ENCODE measurements at places on chromosomes 7 and 10.

- no peak overlapping the region for H3K4me3 ChIP-seq
- H3K4me1 ChIP-seq = no peaks in the 10 kb centered on the region
- H3K36me3 ChIP-seq = no peaks in the 10 kb centered on the region
- DNase-seq = no peak
- H3K27me3 ChIP-seq = peaks cover 6% of the 10 kb centered on the region
Observed at GRCh38 chr10:78774999-78775711, 293.6 kb upstream of the ZMIZ1 start.

GRCh38 chr7:107902381-107902780 lies 11.4 kb downstream of the DLD start:
- no peak overlapping the region for H3K4me3 ChIP-seq
- H3K27ac ChIP-seq = no peak overlapping the region
- peaks cover under 1% of the 10 kb centered on the region for H3K4me1 ChIP-seq
- H3K27me3 ChIP-seq = no peaks in the 10 kb centered on the region
- H3K36me3 ChIP-seq = peaks cover 6% of the 10 kb centered on the region
- no peak for DNase-seq

GRCh38 chr10:17965649-17966235 lies 14.0 kb downstream of the SLC39A12 start:
- H3K27me3 ChIP-seq = no peaks in the 10 kb centered on the region
- no peaks in the 10 kb centered on the region for H3K36me3 ChIP-seq
- no peak overlapping the region for H3K27ac ChIP-seq
- no peaks in the 10 kb centered on the region for H3K4me1 ChIP-seq
- no peak overlapping the region for H3K4me3 ChIP-seq
- DNase-seq = no peak

DNA sequence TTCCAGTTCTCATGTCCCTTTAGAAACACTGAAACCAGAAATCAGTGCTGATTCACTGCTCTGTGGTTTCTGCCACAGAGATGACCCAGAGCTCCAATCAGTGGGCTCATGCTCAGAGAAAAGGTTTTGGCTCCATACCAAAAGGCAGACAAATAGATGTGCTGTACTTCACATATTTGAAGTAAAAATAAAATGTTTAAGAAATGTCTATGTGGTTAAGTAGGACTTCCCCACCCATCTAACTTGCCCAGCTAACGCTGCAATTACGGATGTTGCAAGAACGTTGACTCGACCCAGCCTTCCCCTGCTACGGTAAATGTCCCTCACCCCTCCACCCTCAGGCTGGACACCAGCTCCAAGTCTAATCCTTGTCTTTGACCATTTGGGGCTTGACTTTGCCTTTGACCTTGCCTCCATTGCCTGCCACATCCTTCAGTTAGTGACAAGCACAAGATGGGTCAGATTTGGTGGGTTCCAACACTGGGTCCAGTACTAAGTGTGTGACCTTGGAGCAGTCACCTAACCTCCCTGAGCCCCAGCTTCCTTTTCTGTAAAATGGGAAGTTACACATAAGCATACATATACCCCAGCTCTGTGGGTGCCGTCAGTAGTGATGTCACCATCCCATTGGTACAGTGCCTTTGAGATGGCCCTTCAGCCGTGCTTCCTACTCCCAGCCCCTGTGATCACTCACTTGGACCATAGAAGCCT lies 95.8 kb downstream of the CHST15 start:
- peaks cover 35% of the 10 kb centered on the region for H3K4me1 ChIP-seq
- H3K36me3 ChIP-seq = no peaks in the 10 kb centered on the region
- peaks cover 28% of the 10 kb centered on the region for H3K27me3 ChIP-seq
- H3K27ac ChIP-seq = peak overlapping the region; percentile 62
- no peak overlapping the region for H3K4me3 ChIP-seq

DNA sequence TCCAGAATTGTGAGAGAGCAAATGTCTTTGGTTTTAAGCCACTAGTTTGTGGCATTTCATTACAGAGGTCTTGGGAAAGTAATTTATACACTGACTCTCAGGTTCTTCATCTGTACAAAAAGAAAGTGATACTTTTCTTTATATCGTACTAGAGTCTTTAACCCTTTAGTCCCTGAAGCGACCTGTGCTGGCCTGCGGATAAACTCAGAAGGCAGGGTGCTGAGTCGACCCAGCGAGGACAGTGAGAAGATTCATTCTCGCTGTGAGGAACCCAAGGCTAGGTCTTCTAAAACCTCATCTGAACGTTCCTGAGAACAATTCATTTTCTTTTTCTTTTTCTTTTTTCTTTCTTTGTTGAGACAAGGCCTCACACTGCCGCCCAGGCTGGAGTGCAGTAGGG lies 514.2 kb upstream of the MGMT start:
- no peak overlapping the region for H3K4me3 ChIP-seq
- H3K27ac ChIP-seq = no peak overlapping the region
- no peaks in the 10 kb centered on the region for H3K4me1 ChIP-seq

DNA sequence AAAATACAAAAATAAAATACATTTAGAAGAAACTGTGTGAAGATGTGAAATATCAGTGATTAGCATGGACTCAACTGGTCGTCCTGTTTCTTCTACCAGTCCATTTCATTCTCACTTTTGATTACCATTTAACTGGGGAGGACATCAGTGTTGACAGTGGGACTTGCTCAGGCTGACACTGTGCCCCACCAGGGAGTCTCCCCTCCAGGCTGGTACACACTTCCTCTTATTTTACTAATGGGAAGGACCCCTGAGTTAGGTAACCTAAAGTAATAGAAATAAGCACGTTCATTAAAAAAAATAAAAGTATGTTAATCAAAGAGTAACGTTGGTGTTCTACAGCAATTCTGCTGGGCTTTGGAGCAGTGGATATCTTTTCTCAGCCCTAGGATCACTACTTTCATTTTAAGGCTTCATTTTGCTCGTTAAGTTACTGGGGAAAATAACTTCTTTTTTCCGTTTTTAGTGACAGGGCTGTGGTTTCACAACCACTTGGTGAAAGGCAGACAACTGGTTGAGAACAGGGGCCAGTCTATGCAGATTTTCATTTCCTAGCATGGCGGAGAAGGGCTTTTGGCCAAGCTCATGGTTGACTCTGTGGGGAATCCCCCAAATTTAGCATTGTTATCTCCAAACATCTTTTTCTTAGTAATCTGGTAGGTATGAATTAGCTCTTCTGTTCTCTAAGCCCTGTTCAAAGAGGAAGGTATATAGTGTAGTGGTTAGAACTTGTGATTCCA lies 2.1 kb downstream of the SNX10 start:
- no peaks in the 10 kb centered on the region for H3K36me3 ChIP-seq
- no peak overlapping the region for H3K27ac ChIP-seq
- H3K27me3 ChIP-seq = no peaks in the 10 kb centered on the region
- no peak for DNase-seq
- peaks cover 20% of the 10 kb centered on the region for H3K4me1 ChIP-seq

GRCh38 chr10:107914450-107915214 lies 750.1 kb upstream of the SORCS1 start:
- no peak for DNase-seq
- H3K27me3 ChIP-seq = peaks cover 27% of the 10 kb centered on the region
- no peaks in the 10 kb centered on the region for H3K4me1 ChIP-seq
- no peaks in the 10 kb centered on the region for H3K36me3 ChIP-seq
- no peak overlapping the region for H3K4me3 ChIP-seq

DNA sequence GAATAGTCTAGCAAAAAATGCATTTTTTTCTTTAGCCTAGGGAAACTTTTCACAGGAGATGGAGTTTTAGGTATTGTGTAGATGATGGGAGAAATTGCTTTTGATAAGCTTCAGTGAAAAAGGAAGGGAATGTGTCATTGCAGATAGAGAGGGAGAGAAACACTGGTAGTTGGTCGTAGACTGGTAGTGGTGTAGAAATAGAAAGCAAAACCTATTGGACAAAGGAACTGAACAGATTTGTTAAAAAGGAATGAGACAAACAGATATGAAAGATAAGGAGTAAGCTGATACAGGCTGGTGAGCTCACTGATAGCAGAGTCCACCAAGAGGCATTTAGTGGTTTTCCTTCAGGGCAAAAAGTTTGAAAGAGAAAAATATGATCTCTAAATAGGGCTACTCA lies 94.3 kb downstream of the ZEB1 start:
- no peaks in the 10 kb centered on the region for H3K27me3 ChIP-seq
- no peak for DNase-seq
- no peak overlapping the region for H3K27ac ChIP-seq
- no peaks in the 10 kb centered on the region for H3K36me3 ChIP-seq

- no peaks in the 10 kb centered on the region for H3K4me1 ChIP-seq
- H3K27ac ChIP-seq = no peak overlapping the region
- H3K4me3 ChIP-seq = no peak overlapping the region
- DNase-seq = no peak
- peaks cover 9% of the 10 kb centered on the region for H3K27me3 ChIP-seq
Observed at GRCh38 chr10:75640381-75640780, 209.0 kb downstream of the LRMDA start.

DNA sequence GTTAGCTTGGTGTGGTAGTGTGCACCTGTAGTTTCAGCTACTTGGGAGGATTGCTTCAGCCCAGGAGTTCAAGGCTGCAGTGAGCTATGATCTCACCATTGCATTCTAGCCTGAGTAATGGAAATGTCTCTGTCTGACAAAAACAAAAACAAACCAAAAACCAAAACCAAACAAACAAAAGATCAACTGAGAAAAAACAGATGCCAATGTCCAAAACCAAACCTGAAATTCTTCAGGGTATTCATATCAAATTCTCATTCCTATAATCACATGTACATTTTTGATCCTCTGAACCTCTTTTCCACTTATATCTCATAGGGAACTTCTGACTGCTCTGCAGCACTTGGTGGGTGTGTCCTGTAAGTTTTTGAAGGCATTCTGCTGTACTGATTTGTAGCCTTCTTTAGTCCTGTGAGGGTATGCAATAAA lies 87.0 kb downstream of the CDK6 start:
- no peak overlapping the region for H3K4me3 ChIP-seq
- no peaks in the 10 kb centered on the region for H3K36me3 ChIP-seq
- no peak for DNase-seq
- H3K27ac ChIP-seq = no peak overlapping the region
- H3K4me1 ChIP-seq = peaks cover 19% of the 10 kb centered on the region

GRCh38 chr7:95527033-95527775 lies 41.5 kb downstream of the ASB4 start:
- peaks cover 15% of the 10 kb centered on the region for H3K4me1 ChIP-seq
- DNase-seq = no peak
- no peak overlapping the region for H3K4me3 ChIP-seq
- no peaks in the 10 kb centered on the region for H3K27me3 ChIP-seq

GRCh38 chr7:36742911-36743775 lies 18.8 kb upstream of the AOAH start:
- H3K4me3 ChIP-seq = no peak overlapping the region
- no peaks in the 10 kb centered on the region for H3K36me3 ChIP-seq
- H3K27ac ChIP-seq = no peak overlapping the region
- H3K27me3 ChIP-seq = no peaks in the 10 kb centered on the region
- no peak for DNase-seq

DNA sequence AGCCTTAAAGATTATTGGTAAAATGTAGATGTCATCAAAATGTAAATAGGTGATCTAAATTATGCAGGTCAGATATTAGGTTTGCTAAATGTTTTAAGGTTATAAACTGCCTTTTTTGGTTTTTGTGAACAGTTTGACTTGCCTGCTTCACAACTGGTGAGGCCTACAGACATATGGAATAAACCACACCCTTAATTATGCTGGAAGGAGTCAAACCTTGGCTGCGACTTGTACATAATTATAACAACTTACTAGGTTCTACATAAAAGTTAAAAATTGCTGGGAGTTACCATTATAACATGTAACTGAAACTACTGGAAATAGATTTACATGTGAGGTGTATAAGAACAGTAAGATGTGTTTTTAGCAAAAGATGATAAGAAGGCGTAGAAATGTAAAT lies 31.5 kb upstream of the OPTN start:
- no peaks in the 10 kb centered on the region for H3K36me3 ChIP-seq
- no peak overlapping the region for H3K27ac ChIP-seq
- DNase-seq = no peak
- H3K27me3 ChIP-seq = no peaks in the 10 kb centered on the region

DNA sequence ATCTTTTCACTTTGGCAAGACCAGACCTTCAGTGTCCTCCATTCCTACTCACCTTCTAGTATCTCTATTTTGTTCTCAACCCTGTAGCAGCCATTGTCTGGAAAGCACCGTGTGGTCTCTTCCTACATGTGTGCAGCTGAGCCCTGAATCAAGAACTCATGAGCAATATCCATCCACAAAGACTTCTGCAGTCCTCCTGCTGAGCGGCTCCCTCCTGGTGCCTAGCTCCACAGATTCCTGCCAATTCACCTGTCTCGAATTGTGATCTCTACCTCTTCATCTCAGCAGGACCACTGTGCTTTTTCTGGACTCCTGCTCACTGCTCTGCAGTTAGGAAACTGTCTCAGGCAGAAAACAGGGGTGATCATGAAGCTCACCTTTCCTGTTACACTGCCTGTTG lies 118.8 kb downstream of the RELN start:
- no peak overlapping the region for H3K4me3 ChIP-seq
- DNase-seq = no peak
- H3K27ac ChIP-seq = no peak overlapping the region
- H3K27me3 ChIP-seq = no peaks in the 10 kb centered on the region

GRCh38 chr7:21548491-21548890 lies 5.7 kb downstream of the DNAH11 start:
- H3K36me3 ChIP-seq = no peaks in the 10 kb centered on the region
- no peak overlapping the region for H3K4me3 ChIP-seq
- H3K4me1 ChIP-seq = peaks cover 5% of the 10 kb centered on the region
- no peaks in the 10 kb centered on the region for H3K27me3 ChIP-seq
- no peak for DNase-seq

- no peaks in the 10 kb centered on the region for H3K36me3 ChIP-seq
- DNase-seq = no peak
- H3K27ac ChIP-seq = no peak overlapping the region
- no peak overlapping the region for H3K4me3 ChIP-seq
- no peaks in the 10 kb centered on the region for H3K27me3 ChIP-seq
- no peaks in the 10 kb centered on the region for H3K4me1 ChIP-seq
Observed at GRCh38 chr10:113118882-113119281, 168.8 kb downstream of the TCF7L2 start.

GRCh38 chr10:79058899-79059841 lies 9.6 kb upstream of the ZMIZ1 start:
- no peak overlapping the region for H3K4me3 ChIP-seq
- no peaks in the 10 kb centered on the region for H3K27me3 ChIP-seq
- no peak overlapping the region for H3K27ac ChIP-seq
- no peaks in the 10 kb centered on the region for H3K36me3 ChIP-seq

DNA sequence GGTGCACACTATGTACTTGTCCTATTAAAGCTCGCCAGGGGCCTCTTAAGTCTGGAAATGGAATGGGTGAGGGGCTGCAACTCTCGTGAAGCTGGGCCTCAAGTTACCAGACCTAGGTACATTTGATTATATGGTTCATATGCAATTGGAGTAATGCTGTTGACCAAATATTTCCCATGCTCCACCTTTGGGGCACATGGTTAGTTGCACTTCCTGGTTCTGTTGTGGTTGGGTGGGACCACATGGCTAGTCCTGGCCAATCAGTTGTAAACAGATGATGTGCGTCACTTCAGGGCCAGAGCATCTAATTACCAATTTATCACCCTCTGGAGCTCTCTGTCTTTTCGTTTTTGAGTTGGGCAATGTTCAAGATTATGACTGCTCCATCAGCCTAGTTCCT lies 39.5 kb upstream of the OPN4 start:
- no peaks in the 10 kb centered on the region for H3K27me3 ChIP-seq
- no peak for DNase-seq
- H3K4me1 ChIP-seq = no peaks in the 10 kb centered on the region
- peak overlapping the region; percentile 60 for H3K27ac ChIP-seq
- H3K4me3 ChIP-seq = no peak overlapping the region

GRCh38 chr10:73771722-73772280 lies 10.0 kb upstream of the CHCHD1 start:
- peaks cover 31% of the 10 kb centered on the region for H3K36me3 ChIP-seq
- peak overlapping the region; percentile 72 for H3K4me3 ChIP-seq
- H3K27ac ChIP-seq = peak overlapping the region; percentile 97
- no peaks in the 10 kb centered on the region for H3K27me3 ChIP-seq
- peaks cover 39% of the 10 kb centered on the region for H3K4me1 ChIP-seq

Data from esophagus squamous epithelium (tissue), 5 donors.